ENCODE measurements at places on chromosomes 6 and 20.
A peak's percentile ranks its signal among the peaks of the same experiment; 100 is the strongest.

DNA sequence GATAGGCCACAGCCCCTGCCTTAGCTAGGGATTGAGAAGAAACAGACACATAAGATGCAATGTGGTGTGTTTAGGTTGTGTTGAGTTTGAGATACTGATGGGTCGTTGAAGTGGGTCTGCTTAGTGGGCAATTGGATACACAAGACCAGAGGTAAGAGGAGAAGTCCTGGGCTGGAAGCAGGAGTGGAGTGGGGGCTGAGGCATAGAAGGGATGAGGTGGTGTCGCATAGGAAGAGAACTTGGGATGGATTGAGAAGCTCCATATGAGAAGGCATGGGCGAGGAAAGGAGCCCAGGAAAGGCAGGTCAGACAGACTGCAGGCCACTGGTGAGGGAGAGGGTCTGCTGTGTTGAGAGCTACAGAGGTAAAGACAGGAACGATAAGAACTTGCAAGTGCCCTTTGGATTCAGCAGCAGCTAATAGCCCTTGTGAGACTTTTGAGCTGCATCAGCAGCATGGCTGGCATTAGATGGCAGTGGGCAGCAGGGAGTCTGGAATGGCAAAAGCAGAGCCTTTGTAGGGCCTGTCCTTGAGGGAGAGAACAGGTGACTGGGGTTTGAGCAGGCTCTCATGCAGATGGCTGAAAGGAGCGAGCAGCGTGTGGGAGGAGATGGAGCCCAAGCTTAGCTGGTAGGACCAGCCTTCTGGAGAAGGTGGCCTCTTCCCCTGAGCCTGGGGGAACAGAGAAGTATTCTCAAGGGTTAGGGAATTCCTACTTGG lies 33.2 kb downstream of the PLCG1 start:
- DNase-seq, result peak; percentile 2

DNA sequence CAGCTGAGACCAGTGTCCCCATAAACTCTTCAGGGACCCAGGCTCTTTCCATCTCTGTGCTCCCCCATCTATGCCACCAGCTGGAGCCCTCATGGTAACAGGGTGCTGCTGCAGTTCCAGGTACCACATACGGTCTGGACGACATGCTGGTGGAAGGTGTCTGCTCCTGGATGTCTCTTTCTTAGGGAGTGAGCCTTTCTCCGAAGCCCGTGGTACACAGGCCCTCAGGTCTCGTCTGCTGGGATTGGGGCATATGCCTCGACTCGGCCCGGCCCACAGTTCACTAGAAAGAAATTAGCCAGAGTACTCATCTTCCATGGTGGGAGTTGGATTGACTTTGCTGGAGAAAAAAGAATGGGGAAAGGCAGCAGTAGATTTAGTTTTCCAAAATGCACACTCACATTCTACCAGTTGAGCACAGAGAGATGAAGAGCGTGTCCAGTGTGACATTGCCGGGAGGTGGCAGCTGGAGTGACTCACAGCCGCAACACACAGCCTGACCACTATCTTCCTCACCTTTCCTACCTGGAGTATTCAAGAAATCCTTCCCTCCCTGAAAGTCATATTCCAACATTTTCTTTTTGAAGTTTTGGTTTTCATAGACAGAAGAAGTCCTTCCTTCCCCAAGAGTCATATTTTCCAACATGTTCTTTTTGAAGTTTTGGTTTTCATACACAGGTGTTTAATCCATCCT lies 18.6 kb upstream of the SPO11 start:
- no peak for DNase-seq

- DNase-seq, result no peak
Observed at GRCh38 chr6:56904068-56904467, 50.8 kb upstream of the BEND6 start.

DNA sequence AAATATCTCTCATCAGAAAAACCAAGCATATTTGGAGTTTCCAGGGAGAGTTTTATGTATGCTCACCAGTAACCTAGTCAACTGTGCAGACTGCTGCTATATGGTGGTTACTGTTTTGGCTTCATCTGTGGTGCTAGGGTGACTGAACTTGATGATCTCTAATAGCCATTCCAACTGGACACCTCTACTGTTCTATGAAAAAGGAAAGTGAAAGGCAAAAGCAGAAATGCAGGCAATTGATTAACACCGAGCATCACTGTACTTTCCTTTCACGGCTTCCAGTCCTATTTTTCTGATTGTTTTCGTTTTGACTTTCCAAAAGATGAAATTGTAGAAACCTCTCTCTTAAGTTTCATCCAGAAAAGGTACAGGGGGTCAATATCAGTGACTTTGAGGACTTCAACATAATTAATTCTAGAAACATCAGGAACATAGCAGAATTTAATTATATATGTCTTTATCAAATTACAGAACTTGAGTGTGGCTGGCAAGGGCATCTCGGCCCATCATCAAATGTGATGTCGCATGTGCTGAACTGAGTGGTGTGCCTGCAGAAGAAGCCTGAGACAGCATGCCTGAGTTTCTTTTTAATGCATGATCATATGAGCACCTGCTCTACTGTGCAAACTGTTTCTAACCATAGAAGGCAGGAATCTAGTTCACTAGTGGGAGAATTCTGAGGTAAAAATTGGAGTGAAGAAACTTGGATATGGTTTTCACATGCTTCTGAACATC lies 464.3 kb upstream of the FLRT3 start:
- no peak for DNase-seq

GRCh38 chr20:38139977-38140753 lies 24.9 kb downstream of the TGM2 start:
- no peak for DNase-seq

DNA sequence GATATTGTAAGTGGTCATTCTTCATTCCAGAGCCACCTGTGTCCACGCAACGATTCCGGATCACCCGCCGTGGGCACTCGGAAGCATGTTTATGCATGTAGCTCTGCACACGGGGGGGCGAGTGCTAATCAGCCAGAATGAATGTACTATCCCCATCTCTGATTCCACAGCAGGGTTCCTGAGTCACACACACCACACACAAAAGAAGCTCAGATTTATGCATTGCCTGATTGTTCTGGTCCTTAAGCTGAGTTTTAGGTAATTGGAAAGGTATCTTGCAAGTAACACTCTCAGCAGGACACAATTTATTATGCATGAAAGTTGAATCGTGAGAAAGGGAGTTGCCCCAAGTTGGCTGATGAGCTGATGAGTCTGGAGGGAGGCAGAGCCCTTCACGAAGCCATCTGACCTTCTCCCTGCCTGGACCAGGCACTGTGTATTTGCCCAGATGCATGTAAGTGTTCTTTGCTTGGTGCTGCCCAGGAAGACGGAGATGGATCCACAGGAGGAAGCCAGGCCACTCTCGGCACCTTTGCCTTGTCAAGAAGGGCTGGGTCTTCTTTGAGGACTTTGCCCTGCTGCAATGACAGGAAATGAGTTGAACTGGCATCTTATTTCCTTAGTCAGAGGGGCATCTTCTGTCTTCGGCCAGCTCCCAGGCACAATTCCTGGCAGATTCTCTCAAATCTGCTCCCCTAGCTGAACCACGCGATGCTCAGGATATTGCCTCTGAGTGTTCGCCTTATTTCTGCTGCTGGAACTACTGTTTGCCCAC lies 141.1 kb downstream of the SYNDIG1 start:
- DNase-seq, result no peak

- DNase-seq, result no peak
Observed at GRCh38 chr6:134720353-134721059, 229.4 kb downstream of the ALDH8A1 start.

- no peak for DNase-seq
Observed at GRCh38 chr6:130890521-130890971, 63.3 kb downstream of the SMLR1 start.

DNA sequence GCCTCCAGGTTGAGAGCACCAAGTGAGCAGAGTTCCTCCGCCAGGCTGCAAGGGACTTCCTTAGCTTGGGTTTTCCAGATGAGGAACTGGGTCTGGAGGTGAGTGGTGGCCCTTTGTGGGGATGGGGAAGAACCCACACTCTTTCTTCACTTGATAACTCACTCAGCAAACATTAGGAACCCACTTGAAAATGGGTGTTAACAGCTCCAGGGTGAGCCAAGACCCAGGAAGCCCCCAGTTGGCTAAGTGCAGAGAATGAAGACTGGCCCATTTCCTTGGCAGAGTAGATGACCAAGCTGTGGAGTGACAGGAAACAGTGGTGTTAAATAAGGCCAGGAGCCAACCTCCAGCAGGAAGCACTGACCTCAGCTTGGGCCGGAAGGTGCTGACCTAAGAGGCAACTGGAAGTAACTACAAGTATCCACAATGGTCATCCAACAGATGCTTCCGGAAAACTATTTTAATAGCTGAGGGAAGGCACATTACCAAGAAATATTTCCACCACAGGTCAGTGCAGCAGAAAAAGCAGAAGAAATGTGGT lies 22.7 kb downstream of the MRPL14 start:
- no peak for DNase-seq

DNA sequence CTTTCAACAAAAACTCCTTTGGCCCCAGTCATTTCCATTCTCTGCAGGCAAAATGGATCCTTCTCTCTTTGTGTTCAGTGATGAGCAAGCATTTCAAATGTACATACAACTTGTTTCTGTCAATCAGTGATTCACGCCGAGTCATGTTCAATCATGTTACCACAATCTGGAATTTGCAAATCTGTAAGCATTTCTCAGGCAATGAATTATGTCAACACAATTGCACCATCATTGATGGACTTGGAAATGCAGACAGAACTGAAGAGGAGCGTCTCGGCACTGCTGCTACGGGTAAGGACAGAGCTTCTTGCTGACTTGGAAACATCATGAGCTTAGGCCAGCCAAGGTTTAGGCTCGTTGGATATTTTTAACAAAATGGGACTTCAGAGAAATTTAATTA lies 132.8 kb upstream of the AGPAT4 start:
- DNase-seq, result no peak

DNA sequence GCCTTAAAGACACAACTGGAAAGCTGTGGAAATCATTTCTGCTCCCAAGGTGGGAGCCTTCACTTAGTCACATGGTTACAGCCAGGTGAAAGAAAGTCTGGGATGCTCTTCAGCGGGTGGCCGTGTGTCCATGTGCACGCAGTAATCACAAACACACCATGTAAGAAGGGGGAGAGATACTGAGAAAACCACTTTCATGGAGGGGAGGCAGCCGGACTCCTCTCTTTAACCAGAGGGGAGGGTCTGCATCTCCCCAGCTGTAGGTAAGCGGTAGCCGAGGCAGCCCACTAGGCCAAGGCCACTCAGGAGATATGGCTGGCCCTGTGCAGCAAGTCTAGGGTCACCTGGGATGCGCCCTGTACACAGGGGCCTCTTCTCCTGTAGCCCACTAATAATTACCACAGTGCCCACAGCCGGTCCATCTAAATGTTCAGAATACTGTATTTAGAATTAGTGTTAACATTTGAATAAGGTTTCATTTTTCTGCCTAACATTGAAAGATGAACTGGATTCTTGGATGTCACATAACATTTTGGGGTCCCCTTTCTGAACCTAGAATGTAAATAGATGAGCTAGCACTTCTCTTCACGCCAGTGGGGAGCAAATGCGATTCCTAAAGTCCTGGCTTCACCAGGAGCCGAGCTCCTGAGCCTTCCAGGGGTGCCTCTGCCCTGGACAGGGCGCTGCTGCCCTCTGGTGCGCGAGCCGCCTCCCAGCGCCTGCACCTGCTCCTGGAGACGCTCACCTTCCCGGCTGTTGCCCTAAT lies 15.9 kb downstream of the GPR31 start:
- DNase-seq, result peak; percentile 28

DNA sequence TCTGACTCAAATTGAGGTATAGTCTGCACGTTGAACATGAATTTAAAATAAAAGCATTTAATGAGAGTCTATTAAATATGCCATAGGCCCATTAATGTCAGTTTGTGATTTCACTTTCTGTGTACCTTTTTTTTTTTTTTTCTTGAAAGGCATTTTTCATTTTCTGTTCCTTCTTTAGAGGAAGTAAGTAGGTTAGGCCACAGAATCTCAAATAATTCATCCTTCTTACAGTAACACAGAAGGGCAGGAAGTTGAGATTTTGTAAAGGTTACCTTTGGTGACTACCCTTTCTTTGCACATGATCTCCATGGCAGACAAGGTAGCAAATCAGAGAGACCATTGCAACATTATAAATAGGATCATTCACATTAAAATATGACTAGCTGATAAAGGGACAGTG lies 9.6 kb downstream of the L3MBTL3 start:
- DNase-seq, result no peak

GRCh38 chr6:43746613-43747102 lies 23.4 kb upstream of the VEGFA start:
- DNase-seq, result no peak

- no peak for DNase-seq
Observed at GRCh38 chr20:59938221-59938620, 1.9 kb downstream of the PPP1R3D start.

DNA sequence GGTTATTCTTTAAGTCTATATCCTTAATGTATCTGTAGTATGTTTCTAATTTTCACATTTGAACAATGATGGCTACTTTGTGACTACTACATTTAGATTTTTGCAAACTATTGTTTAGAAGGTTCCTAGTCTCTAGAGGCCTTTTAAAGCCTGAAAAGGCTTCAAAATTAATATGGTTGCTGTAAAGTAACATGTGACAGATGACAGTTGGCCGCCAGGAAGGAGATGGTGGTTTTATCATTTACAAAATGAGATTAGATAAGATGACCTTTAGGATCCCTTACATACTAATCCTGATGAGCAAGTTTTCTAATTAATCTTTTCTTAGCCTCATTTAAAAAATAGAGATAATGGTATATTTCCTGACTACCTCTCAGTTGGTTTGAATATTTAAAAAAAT lies 18.8 kb downstream of the SCAF8 start:
- DNase-seq, result no peak

- DNase-seq, result no peak
Observed at GRCh38 chr6:87791982-87792381, 89.9 kb upstream of the AKIRIN2 start.

- no peak for DNase-seq
Observed at GRCh38 chr6:87465051-87465450, 7.7 kb upstream of the SLC35A1 start.

DNA sequence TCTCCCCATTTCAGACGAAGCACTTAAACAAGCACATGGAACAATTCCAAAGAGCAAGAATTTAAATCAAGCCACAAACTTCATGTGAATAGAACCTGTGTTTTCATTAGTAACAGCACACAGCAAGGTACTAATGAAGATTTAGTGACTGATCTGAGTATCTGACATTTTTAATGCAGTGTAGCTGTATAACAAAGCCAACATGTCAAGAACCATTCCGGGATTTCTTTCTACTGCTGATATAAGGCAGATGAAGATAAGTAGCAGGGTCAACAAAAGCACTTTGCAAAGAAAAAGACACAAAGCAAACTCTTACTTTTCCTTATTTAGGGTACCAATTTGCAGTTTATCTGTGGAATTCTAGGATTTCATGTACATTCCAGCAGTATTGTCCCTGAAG lies 11.3 kb downstream of the SLC17A5 start:
- DNase-seq, result no peak

DNA sequence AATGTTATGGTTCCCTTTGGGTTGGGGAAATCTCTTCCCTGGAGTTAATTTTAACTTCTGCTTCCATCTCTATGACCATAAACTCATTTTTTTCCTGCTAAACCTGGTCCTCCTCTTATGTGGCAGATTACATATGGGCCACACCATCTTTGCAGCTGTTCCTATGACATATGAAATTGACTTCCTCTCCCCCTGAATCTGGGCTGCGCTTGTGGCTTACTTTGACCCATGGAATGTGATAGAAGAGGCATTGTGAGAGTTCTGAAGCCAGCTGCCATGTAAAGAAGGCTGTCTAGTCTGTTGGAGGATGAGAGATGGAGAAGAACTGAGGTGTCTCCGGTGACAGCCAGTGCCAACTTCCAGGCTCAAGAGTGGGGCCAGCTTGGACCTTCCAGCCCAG lies 100.1 kb downstream of the CDC5L start:
- DNase-seq, result no peak

- no peak for DNase-seq
Observed at GRCh38 chr6:136751991-136752390, 40.3 kb downstream of the MAP3K5 start.

GRCh38 chr6:154909821-154910220 lies 85.3 kb upstream of the TIAM2 start:
- DNase-seq, result no peak

All from body of pancreas (tissue), 4 donors.